ENCODE measurements at places on chromosomes 6 and 20.

- no peak for DNase-seq
These were observed 22.5 kb upstream of the MMS22L start for GRCh38 chr6:97305414-97306066.

- DNase-seq, result no peak
These were observed 94.6 kb downstream of the PSMG4 start for GRCh38 chr6:3353213-3353903.

DNA sequence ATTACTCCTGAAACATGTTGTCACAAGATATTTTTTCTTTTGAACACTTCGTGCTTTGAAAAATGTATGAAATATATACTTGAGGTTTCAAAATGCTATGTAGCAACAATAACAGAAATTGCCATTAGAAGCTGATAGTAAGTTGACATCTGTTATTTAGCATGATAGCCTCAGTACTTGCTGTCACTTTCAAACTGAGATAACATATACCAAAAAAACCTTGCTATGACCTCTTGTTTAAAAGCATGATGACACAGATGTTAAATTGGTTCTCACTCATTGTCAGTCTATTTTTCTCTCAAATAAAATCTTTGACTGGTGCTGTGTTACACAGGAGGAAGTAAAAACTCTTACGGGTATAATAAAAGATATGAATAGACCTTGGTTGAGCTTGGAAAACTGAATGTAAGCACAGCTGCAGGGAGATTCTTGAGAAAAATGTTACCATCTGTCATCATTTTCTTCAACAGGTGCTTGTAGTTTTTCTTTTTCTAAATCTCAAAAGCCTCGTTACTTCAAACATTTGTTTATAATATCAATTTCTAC is 18.6 kb downstream of the MOXD1 start:
- no peak for DNase-seq

DNA sequence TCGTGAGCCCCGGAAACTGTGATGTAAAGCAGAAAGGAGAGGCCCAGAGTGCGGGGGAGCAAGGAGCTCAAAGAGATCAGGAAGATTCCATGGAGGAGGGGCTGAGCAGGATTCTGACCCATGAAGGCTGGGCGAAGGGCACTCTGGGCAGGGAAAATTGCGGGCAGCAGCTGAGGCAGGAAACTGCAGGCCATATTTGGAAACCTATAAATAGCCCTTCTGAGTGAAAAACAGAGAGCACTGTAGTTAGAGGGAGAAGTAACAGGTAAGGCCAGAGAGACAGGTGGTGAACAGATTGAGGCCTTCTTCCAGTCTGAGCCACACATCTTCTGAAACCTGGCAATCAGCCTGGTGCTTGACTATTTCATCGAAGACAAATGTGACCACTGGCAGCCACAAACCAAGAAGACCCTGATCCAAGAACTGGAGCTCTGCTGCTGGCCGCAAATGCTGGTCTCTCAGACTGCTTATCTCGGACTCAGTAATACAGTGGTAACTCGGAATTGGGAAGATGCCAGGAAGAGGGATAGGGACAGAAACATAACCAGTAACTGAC is 14.1 kb upstream of the BEND3 start:
- no peak for DNase-seq

DNA sequence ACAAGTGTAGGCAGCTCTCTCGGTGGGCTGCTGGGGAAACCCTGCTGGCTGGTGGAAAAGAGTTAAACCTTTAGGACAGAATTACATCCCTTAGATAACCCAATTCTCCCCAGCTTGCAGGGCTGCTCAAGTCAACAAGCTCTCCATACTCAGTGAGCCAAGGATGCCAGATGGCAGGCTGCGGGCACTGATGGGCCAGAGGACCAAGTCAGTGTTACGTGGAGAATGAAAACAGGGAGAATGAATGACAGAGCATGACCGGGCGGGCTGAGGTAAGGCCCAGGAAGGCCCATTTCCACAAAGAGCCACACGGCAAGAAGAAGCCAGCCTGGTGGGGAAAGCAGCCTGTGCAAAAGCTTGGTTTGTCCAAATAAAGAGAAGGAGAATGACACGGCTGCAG is 58.7 kb upstream of the CD93 start:
- no peak for DNase-seq

DNA sequence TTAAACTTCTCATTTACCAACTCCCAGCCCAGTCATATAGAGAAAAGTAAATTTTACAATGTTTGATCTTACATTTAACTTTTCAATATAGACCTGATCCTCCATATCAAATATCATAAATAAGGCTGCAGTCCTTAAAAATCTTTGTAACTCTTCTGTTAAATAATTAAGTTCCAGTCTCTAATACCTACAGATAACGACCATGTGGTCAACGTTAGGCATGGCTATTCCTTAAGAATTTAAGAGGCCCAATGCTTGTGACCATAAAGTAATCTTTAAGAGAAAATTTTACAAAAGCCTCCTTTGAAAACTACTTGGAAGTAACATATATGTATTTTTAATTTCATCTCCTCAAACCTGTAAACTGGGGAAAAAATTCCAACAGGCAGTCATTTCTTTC is 1.6 kb downstream of the FBXO5 start:
- no peak for DNase-seq
